ENCODE measurements at places on chromosomes 3 and 15.

- DNase-seq, result no peak
Observed at GRCh38 chr3:14872706-14873105, 53.9 kb downstream of the FGD5 start.

- DNase-seq, result no peak
Observed at GRCh38 chr3:108209579-108209978, 12.6 kb downstream of the IFT57 start.

GRCh38 chr3:197718891-197719290 lies 17.8 kb downstream of the RUBCN start:
- no peak for DNase-seq

DNA sequence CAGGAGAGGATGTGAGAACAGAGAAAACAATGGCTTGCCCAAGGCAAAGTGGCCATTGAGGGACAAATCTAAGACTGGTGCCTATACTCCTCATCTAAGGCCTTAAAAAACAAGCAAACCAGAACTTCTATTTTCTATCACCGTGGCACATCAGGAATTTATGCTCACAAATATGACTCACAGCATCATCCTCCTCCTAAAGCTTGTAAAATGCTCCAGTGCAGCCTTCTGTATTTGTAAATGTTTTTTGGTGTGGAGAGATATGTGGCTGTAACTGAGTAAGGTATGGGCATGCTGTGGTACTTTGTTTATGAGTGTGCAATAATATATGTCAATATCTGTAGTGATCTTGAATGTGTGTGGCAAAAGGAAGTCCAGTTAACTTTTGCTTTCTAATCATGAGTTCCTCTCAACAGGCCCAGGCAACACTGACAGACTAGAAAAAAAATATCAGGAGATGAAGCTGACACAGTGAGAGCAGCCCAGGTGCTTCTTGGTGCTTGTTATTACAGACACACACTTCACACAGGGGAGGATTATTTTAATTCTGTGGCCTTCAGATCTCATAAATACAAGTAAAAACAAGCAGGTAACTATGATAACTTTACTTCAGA lies 60.3 kb downstream of the CTNNB1 start:
- no peak for DNase-seq

DNA sequence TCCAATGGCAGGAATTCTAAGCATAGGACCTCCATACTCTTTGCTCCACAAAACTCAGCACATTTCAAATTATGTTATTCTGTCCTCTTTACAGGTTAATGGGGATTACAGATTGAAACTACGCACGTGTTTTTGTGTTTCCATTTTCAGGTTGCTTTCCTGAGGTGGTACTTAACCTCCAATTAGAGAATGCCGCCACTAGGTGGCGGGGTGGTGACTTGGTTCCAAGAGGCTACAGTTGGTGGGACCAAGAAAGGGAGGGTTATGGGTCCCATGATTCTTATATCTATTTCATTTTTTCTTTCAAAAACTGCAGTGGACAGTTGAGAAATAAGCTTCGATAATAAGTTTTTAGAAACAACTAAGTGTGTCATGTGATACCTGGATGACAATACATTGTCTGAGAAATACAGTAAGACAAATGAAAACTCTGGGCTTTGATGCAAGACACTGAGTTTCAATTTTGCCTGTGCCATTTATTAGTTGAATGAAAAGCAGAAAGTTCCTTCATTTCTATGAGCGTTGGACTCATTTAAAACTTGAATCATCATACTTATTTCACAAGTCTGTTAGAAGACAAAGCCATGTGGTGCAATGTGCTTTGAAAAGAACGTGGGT lies 539.0 kb downstream of the FGF12 start:
- peak; percentile 68 for DNase-seq

DNA sequence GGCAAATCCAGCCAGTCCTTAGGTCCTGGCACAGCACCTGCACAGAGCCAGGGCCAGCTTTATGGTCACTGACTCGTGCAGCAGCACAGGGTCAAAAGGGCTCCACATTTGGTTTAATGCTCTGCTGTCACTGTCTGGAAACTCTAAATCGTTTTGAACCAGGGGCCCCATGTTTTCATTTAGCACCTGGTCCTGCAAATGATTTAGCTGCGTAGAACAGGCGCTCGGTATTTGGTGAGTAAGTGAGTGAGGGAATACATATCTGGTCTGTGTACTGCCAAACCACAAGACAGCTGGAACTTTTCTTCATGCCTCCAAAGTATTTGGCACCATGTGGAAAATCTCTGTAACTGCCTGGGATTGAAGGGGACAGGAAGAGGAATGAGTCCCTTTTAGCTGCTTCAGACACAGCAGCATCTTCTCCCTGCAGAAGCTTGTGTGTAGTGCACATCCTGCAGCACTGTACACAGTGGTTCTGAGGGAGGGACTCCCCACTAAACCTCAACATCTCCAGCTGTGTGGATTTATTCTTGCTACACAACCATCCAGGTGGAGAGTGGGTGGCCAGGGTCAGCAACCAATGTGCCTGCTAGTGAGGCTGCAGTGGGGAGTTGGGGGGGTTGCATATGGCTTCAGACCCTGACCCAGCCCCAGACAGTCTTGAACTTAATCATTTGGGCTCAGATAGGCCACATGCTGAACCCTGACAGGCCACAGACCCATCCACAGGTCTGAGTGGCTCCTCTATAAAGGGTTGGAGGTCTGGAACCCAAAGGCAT lies 1.1 kb downstream of the SH2D7 start:
- no peak for DNase-seq

Measured in nephron progenitor cell (in vitro differentiated cells).